ENCODE measurements at places on chromosomes 4 and X.

DNA sequence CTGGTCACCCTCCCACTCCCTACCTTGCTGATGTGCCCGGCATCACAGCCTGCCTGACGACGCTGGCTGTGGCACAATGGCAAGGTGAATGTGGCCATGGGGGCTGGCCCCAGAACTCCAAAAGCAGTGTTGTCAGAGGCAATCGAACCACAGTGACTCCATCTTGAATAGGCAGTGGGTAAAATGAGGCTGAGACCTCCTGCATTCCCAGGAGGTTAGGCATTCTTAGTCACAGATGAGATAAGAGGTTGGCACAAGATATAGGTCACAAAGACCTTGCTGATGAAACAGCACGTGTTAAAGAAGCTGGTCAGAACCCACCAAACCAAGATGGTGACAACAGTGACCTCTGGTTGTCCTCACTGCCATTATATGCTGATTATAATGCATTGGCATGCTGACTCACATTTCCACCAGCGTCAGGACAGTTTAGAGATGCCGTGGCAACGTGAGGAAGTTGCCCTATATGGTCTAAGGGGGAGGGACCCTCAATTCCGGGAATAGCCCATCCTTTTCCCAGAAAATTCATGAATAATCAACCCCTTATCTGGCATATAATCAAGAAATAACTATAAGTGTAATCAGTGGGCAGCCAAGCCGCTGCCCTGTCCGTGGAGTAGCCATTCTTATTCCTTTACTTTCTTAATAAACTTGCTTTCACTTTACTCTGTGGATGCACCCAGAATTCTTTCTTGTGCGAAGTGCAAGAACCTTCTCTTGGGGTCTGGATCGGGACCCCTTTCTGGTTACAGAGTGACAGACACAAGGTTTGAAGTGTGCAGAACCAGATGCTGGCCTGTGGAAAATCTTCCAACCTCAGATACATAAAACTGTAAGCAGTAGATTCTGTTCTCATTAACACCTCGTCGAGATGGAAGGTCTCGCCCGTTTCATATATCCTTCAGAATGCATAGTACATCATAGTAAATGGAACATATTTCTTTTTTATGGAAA, 26.8 kb upstream of the CLDN24 start:
- no peak for DNase-seq

DNA sequence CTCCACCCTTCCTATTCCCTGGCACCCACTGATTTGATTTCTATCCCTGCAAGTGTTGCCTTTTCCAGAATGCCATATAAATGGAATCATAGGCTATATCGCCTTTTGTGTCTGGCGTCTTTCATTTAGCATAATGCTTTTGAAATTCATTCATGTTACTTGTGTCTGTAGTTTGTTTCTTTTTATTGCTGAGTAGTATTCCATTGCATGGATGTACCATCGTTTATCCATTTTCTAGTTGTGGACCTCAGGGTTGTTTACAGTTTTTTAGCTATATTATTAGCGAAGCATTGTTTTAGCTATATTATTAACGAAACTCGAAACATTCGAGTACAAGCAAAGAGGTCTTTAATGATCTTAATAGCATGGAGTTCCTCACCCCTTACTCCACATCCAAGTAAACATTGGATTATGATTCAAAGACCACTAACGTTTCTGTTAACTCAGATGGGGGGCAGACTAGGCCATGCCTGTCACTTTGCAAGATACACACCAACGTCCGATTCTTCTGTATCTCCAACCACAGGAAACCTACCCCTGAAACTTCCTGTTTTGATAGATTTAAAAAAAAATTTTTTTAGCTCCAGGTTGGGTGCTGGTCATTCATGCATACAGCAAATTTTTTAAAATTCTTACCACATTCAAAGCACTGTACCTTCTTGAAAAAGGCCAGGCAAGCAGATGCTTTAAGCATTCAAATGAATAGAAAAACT, 1.1 kb downstream of the DCK start:
- no peak for DNase-seq

DNA sequence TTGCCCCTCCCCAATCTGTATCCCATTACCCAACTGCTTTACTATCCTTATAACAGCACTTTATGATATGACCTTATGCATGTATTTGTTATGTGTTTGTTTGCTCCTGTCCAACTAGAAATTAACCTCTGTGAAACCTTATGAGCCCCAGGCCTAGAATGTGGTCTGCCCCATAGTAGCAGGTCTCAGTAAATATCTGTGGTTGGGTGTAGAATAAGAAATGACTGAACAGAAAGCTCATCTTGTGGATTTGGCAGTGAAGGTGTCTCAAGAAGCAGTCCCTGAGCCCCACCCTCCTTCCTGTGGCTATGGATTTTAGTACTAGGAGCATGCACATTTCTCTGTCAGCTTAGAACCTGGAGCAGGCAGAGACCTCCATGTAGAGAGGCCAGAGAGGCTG, 229.0 kb upstream of the LCORL start:
- no peak for DNase-seq

- no peak for DNase-seq
Measured at GRCh38 chrX:47808904-47809788, 27.6 kb upstream of the ZNF81 start.

GRCh38 chr4:115396034-115396433, 282.6 kb upstream of the NDST4 start:
- DNase-seq, result no peak

- no peak for DNase-seq
Measured at GRCh38 chr4:118345813-118346212, 7.0 kb downstream of the PRSS12 start.

GRCh38 chr4:182642831-182643230, 274.4 kb downstream of the DCTD start:
- no peak for DNase-seq

GRCh38 chr4:84578540-84579402, 4.2 kb upstream of the CDS1 start:
- no peak for DNase-seq

DNA sequence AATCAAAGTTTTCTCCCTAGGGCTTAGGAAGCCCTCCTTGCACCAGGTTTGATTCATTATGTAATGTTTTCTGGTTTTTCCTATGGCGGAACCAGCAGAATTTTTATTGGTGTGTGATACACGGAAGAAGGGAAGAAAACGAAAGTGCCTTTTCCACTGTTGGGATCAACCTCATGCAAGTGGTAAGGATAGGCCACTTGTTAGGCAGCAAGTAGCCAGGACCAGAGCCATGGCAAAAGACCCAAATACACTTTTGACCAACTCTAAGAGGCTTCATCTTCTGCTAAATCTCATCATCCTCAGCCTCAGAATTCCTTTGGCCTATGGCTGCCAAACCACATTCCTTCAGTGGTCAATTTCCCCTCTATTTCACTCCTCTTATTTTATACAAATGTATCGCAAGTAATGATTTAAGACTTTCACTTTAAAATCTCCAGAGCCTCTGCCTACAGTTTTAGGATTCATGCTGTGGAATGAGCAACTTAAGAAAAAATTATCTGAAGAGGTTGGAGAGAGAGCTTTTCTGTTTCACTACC, 21.2 kb downstream of the PPAT start:
- no peak for DNase-seq

GRCh38 chrX:69021141-69021960, 143.9 kb downstream of the PJA1 start:
- no peak for DNase-seq

- DNase-seq, result no peak
Measured at GRCh38 chr4:4575284-4576211, 33.7 kb upstream of the STX18 start.

DNA sequence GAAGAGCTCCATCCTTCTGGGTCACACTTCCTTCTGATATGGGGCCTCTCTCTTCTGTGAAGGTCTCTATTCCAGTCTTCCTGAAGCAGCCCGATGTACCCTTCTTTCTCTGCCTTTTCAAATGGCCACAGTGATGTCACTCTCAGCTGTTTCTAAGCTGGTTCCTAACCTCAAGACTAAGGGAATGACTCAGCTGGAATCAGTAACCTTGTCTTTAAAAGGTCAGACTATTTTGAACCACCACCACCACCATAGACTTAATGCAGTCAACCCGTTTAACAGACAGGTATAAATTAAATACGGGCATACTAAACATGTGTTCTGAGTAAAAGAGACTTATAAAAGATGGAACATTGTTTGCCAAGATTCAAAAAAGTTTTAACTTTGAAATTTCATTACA, 121.0 kb downstream of the PPA2 start:
- no peak for DNase-seq

DNA sequence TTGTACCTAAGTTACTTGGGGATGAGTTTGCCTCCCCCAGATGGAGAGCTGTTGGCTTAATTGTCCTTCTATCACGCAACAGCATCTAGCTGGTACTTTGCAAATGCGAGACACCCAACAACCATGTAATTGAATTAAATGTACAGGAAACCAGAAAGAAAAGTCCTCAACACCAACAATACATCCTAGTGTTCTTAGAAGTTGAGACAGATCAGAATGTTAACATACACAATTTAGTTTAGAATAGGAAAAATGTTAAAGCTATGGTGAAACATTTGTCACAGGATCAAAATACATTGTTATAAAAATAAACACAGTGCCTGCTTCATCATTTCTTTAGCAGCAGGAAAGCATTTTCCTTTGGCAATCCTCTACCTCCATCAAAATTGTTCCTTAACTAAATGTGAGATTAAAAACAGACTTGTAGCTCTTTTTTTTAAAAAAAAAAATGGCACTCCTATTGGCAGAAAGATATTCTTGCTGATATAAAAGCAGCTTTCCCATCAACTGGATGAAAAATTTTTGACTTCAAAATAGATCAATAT, 163.1 kb upstream of the MID1 start:
- DNase-seq, result no peak

GRCh38 chrX:136353526-136354093, 52.8 kb downstream of the ADGRG4 start:
- no peak for DNase-seq

DNA sequence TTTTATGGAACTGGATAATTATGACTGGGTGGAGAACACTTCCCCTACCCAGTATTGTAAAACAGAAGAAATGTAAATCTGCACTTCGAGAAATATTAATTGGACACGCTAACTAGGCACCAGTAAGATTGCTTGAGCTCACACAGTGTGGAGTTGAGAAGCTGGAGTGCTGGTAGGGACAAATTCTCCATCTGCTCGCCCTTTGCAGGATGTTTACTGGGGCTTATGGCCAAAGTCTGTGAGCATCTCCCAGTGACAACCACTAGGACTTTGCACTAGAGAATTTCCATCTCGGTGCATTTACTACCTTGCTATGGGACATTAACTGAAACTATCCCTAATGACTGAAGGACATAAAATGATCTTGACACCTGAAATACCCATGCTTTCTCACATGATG, 33.7 kb upstream of the GPR34 start:
- DNase-seq, result no peak

DNA sequence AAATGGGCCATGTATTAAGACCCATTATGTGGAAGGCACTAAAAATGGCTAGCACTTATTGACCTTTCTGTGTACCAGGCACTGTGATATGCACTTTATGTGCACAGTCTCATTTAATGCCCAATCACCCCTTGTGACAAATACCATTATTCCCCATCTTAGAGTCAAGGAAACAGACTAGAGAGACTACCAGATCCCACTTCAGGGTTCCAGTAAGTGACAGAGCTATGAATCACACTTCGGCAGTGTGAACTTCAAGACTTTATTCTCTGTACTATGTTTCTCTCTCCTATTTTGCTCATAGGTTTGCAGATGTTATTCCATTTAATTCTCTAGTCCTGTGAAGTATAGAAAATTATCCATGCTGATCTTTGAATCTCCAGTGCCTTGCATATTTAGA, 107.0 kb downstream of the NFKB1 start:
- DNase-seq, result no peak

Data from cortex of kidney (tissue), 1 donor.